ENCODE measurements at places on chromosomes 11 and 22.
A peak's percentile ranks its signal among the peaks of the same experiment; 100 is the strongest.

GRCh38 chr22:17633217-17633997, 4.9 kb upstream of the ATP6V1E1 start:
- peak; percentile 94 for DNase-seq

DNA sequence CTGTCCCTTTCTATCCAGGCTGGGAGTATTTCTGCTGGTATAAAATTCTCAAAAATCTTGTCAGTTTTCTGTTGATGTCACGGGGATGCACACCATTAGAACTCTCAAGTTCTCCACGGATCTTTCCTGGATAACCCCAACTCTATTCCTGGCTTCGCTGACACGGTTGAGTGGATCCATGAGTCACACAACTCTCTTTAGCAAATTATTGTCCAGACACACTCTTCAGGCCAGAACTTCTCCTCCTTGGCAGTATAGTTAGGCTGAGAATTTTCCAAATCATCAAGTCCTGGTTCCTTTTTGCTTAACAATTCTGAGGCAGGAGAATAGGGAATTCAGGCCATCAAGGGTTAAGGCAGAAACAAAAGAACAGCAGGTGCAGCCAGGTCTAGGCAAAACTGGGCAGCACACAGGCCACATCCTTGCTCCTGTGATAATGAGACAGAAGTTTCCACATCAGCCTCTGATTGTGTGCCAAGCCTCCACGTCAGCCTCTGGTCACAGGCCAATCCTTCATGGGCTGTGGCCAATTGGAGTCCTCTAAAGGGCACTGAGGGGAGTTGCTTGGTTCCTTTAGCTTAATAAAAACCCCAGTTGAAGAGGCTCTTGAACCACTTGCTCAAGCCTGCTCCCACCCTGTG, 5.7 kb upstream of the ACAT1 start:
- no peak for DNase-seq

DNA sequence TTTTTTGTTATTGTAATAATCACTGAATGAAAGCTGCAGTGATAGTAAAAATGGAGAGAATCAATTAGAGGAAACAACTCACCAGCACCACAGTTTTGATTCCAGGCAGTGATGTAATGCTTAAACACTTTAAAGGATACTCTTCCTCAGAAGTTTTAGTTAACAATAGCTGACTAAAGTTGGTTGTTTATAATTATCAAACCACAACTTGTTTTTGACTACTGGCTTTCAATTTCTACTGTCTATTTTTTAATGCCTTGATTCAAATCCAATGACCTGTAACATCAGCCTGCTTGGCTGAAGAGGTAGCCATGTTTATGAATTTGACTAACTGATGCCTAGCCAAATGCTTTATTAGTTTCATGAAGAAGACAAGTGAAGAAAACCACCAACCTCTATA, 18.2 kb upstream of the CASP12 start:
- no peak for DNase-seq

- no peak for DNase-seq
Measured at GRCh38 chr22:43244803-43245527, 58.0 kb upstream of the TTLL12 start.

DNA sequence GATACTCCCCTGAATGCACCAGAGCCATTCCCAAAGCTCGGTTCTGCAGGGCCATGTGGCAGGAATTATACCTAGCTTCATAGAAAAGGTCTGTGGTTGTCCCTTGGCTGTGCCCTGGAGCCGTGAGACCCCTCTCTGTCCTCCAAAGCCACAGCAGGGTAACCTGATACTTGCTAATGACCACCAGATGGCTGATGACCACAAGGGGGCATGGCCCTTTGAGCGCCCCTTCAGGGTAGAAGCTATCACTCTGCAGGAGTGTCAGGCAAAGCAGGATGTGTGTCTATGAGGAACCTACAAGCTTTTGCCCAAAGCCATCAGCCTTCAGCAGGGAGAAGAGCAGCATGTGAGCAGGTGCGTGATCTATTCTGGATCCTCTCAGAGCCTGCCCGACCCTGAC, 95.3 kb downstream of the NTM start:
- no peak for DNase-seq

- no peak for DNase-seq
Measured at GRCh38 chr11:41281131-41281742, 178.2 kb downstream of the LRRC4C start.

DNA sequence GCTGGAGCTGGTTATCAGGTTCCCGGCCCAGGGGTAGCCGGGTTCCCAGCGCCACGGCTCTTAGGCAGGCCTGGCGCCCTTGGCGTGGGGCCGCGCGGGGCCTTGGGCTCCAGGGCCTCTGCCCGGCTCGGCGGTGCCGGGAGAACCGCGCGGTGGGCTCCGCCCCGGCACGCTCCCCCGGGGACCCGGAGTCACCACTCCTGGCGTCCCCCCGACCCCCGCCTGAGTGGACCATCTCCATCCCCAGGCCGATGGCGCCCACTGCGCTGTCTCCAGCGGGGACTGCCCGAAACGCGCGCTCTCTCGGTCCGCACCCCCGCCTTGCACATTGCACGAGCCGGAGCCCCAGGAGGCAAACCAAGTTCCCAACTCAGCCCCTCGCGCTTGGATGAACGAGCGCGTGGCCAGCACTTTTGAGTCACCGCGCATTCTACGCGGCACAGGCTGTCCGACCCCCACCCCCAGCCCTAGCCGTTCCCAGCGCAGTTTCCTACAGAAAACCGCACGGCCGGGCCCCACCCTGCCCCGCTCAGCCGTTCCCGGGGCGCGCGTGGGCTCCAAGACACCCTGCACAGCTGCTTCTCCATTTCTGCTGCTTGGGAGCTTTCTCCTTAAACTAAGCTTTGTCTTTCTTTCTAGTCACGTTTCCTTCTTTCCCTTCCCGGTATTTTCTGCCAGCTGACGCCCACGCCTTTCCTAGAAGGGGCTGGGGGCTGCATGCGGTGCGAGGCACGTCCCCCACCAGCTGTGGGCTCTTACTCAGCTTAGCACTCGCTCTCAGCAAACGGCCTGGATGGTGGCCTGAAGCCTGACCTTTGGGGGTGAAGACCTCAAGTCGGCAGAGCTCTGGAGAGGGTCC, 650 bp upstream of the CHID1 start:
- peak; percentile 29 for DNase-seq

DNA sequence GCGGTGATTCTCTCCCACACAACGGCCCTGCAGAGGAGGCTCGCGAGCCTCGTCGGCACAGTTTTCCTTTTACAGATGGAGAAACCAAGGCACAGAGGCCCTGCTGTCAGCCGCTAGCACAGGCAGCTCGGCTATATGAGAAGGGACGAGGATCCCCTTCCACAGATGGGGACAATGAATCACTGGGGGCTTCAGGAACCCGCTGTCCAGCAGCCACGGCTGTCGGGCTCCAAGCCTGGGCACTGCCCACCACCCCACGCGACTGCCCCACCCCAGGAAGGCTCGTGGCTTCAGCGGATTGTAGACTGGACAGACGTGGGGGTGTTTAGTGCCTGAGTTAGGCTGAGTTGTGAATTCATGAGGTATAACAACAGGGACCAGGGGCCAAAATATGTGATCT, 17.2 kb upstream of the FGF3 start:
- DNase-seq: no peak

GRCh38 chr11:2256293-2256913, 14.0 kb downstream of the ASCL2 start:
- DNase-seq: no peak

- DNase-seq: no peak
Measured at GRCh38 chr22:26399289-26399688, 29.8 kb upstream of the ASPHD2 start.

DNA sequence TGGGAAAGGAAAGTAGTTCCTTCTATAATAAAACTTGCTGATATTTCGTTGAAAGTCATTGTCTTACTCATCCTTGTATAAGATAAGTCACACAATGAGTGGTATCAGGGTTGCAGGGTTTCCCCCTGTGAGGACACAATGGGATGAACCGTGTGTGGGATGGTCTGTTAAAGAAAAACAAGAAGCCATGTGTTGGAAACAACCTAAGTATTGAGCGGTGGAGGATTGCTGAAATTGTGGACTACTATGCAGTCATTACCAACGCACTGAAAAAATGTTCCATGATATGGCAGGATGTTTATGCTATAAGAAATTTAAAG, 28.6 kb downstream of the PTPRJ start:
- peak; percentile 6 for DNase-seq

DNA sequence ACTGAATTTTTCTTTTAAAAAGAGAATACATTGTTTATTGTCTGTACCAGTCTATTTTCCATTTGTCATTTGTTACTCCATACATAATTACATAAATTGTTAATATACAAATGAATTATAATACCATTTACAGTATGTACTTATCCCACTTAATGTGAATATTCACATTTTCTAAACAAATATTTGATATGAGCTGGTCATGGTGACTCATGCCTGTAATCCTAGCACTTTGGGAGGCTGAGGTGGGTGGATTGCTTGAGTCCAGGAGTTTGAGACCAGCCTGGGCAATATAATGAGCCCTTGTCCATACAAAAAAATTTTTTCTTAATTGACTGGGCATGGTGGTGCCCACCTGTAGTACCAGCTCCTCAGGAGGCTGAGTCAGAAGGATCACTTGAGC, 6.8 kb downstream of the SC5D start:
- DNase-seq: no peak

- DNase-seq: no peak
Measured at GRCh38 chr11:10695833-10696232, 2.3 kb upstream of the IRAG1 start.

DNA sequence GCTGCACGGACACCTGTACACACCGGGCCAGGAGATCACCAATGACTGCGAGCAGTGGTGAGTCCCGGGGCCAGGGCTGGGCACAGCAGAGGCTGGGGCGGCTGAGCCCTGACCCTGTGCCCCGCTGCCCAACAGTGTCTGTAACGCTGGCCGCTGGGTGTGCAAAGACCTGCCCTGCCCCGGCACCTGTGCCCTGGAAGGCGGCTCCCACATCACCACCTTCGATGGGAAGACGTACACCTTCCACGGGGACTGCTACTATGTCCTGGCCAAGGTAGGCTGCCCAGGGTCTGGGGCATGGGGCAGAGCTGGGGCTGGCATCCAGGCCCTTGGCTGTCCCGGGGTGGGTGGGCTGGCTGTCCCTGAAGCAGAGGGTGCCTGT, 7.7 kb downstream of the MUC2 start:
- DNase-seq: no peak

DNA sequence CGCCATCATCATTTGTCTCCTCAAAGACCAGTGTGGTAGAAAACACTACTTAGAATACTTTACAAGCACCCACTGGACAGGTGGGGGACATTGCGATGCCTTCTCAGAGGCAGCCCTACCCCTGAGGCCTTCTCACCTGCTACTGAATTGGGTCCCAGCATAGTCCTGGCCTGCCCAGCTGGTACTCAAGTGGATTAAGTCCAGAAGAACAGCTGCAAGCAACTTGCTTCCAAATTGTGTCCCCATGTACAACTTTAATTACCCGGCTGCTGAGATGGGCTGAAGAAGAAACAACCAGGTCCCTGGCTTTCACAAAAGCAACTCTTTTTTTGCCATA, 12.3 kb downstream of the ABTB2 start:
- no peak for DNase-seq

- no peak for DNase-seq
Measured at GRCh38 chr22:23230348-23231068, 50.2 kb downstream of the BCR start.

GRCh38 chr11:134760957-134761356, 348.9 kb upstream of the B3GAT1 start:
- no peak for DNase-seq

Measured in trophoblast cell (in vitro differentiated cells and primary cell).